Effector memory CD4-positive, alpha-beta T cell (primary cell): ENCODE measurements at places on chromosomes 3 and 15.

DNA sequence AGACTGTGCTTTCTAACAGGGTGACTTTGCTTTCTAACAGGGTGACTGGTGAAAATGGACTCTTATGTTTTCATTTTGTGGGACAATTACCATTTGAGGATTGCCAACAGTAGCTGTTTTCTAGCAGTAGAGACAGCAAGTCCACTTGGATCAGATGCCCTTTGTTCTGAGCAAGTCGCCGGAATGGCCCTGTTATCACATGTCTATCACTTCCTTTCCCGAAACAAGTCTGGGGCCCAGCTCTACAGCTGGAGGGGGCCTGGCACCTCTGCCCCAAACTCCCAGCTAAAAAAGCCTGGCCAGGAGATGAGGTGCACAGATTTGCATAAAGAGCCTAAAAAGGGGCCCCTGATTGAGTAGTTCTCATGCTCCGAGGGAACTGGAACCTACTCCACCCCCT lies 44.6 kb downstream of the THBS1 start:
- DNase-seq, result no peak

- DNase-seq, result no peak
Measured at GRCh38 chr3:107208100-107208499, 169.1 kb upstream of the CCDC54 start.

GRCh38 chr15:31554261-31554660 lies 227.6 kb downstream of the KLF13 start:
- no peak for DNase-seq

GRCh38 chr3:61425356-61425755 lies 136.0 kb upstream of the PTPRG start:
- DNase-seq, result no peak

- DNase-seq, result no peak
Measured at GRCh38 chr15:37199545-37199944, 99.2 kb upstream of the MEIS2 start.

DNA sequence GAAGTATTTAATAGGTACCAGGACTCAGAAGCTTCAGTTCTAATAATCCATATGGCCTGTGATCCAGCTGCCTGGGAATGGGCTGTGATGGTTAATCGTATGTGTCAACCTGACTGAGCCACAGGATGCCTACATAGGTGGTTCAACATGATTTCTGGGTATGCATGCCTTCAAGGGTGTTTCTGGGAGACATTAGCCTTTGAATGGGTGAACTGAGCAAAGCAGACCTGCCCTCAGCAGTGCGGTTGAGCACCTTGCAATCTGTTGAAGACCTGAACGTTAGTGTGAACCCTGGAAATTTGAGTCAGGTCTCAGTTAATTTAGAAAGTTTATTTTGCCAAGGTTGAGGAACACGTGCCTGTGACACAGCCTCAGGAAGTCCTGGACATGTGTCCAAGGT lies 22.8 kb upstream of the TKT start:
- no peak for DNase-seq

DNA sequence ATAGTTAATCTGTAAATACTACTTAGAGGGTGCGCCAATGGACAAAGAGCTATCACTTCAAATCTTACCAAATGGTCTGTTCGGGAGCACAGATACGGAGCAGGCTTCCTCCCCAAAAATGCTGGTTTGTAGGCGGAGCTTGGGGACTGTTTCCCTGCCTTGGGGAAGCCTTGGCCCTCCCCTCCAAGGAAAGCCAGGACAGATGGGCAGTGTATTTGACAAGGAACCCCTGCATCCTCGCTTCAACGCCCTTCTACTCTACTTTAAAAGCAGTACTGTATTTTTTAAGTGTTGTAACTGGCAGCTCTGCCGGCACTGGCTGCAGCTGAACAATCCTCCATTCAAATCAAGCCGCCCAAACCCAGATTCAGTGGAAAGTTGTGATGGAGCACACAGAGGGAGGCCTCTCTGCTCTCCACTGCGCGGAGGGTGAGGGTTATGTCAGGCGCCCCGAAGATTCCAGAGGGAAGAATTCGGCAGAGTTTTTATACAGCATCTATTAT lies 83.1 kb upstream of the FNDC3B start:
- DNase-seq, result no peak

DNA sequence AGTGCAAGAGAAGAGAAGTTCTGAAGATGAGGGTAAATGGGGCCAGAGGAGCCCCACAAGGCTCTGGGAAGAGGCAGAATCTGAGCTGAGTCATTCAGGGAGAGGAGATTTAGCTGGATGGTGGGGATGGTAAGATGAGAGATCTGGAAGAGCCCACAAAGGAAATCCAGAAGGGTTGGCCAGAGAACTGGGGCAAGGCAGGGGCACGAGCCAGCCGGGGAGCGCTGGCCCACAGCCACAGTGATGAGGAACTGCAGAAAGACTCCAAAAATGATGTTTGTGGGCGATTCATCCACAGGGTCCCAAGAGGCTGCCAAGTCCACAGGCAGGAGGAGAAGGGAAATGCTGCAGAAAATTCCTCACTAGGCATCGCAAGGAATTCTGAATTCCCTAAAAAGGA lies 75.9 kb upstream of the ATP2B2 start:
- no peak for DNase-seq

DNA sequence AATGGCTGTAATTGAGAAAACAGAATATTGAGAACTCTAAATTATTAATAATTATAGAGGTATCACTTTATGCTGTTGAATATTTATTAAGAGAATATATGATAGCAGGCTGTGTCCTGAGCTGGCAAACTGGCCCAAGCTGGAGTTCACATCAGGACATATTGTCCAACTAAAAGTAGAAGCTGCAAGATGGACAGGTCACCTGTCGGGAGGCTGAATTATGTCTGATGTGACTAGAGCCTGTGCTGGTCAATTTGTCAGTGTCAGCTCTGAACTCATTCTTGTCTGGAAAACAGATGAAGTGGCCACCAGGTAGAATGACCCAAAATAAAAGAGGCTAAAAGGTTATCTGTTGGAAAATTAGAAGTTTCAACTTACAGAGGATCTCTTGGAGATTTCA lies 392.2 kb downstream of the LRTM1 start:
- no peak for DNase-seq

GRCh38 chr15:56734013-56734635 lies 815 bp upstream of the ZNF280D start:
- no peak for DNase-seq

DNA sequence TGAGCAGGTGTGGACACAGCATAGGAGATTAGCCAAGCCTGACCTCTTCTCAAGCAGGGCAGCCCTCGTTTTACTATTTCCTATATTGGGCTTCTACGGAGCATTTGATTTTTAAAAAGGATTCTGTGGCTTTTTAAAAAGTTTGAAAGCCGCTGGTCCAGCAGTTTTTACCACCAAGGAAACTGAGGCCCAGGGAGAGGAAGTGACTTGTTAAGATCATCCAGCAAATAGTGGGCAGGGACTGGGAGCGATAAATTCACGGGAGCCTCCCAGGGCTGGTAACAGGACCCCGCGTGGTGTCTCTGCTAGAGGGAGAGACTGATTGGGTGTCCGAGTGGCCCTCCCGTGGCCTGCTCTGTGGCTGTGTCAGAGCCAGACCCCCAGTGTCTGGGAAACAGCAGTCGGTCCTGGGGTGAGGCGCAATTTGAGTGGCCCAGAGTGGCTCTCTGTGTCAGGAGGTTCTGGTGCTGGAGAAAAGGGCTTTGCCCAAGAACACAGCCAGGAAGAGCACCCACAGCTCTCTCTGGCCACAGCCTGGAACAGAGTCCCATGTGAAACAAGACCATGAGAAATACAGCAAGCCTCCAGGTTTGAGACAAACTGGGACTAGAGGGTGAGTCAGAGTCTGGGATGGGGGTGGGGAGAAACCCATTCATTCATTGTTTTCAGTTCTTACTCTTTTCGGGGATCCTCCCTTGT lies 4.2 kb downstream of the FURIN start:
- DNase-seq, result peak; percentile 35

GRCh38 chr15:41464889-41465580 lies 28.6 kb upstream of the ITPKA start:
- DNase-seq, result no peak

DNA sequence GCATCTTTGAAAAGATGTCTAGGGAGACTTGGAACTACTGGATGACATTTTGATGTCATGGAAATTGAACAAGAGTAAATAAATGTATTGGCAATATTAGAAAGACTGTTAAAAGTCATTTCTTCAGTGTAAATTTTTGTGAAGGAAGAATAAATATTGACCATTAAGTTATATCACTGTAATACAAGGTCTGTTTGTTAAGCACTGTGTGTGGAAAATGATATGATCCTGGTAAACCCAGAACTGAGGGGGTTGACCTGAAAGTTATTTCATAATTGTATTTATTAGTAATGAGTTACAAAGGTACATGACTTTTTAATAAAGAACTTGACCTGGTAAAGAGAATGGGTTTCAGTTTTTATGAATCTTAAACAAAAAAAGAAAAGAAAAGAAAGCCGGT lies 106.6 kb downstream of the B3GALNT1 start:
- DNase-seq, result no peak

- DNase-seq, result no peak
Measured at GRCh38 chr3:15645740-15646501, 44.4 kb downstream of the BTD start.

DNA sequence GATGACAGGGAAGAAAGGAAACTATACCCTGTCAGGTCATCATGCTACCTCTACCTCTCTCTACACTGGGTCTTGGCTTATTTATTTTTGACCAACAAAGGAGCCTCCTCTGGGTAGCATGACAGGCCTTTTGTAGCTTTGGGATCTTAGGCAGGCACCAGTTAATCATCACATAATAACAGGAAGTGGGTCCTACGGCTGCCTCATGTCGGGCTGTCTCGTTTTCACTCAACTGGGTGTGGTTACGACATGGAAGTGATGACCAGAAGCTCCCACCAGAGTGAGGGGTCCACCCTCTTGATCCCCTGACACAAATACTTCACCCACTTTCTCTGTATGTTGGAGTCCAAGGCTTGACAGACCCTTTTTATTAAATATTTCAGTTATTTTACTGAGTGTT lies 105.3 kb downstream of the CD47 start:
- no peak for DNase-seq

GRCh38 chr3:16402451-16402850 lies 111.0 kb downstream of the RFTN1 start:
- DNase-seq, result no peak

- no peak for DNase-seq
Measured at GRCh38 chr3:20060974-20061685, 20.9 kb downstream of the KAT2B start.

- no peak for DNase-seq
Measured at GRCh38 chr3:14278799-14279625, 100.4 kb downstream of the LSM3 start.
